NCI-H1092 (cell line): ENCODE measurements at places on chromosomes 12 and 14.

DNA sequence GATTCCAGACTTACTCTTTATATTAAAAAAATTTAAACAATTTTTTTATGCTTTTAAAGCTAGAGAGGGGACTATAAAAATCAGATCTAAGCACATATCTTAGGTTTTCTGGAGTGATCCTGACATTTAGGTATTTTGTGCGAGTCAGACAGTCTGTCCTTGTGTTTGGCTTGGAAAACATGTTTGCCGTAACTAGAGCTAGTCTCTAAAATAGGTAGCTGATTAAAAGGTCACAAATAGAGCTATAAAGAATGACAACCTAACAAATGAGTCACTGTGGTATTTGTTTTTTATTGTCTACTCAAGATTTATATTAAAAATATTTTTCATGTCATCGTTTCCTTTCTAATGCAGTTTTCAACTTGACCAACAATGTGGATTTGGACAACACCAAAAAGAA, 73.4 kb downstream of the MNAT1 start:
- no peak for DNase-seq

DNA sequence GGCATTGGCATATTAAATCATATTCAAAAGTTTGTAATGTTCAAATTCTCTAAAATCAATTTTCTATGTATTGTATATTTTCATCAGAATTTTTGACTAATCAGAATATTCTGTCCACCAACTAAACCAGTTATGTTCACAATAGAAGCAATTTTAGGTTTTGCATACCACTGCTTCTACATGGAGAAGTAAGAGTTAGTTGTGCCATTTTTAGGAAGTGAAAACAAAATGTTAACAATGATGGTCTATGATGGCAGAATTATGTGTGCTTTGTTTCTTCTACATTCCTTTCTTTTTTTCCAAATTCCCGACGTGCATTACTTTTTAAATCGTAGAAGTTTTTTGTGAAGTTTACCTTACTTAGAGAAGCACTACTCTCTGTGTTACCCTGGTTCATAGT, 29.5 kb downstream of the ABHD12B start:
- no peak for DNase-seq

GRCh38 chr12:53430116-53430515, 6.5 kb downstream of the AMHR2 start:
- no peak for DNase-seq

DNA sequence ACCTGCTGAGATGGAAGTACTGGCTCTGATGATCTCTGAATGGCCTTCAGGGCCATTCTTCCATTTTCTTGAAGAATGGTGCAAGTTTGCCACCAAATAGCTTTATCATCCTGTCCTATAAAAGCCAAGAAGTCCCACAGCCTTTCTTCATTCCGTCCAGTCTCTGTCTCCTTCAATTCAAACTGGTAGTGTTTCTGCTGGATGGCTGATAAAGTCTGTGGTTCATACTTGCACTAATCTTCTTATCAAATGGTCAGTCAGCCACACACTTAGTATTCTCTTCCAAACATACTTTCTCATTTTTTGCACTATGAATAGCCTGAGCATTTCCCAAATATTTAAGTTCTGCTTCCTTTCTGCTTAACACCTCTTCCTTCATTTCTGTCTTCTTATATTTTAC, 39.4 kb upstream of the BEGAIN start:
- DNase-seq = no peak

GRCh38 chr14:37466003-37466622, 128.9 kb downstream of the FOXA1 start:
- DNase-seq = no peak

- no peak for DNase-seq
Measured at GRCh38 chr12:18415227-18415626, 153.9 kb downstream of the PIK3C2G start.

DNA sequence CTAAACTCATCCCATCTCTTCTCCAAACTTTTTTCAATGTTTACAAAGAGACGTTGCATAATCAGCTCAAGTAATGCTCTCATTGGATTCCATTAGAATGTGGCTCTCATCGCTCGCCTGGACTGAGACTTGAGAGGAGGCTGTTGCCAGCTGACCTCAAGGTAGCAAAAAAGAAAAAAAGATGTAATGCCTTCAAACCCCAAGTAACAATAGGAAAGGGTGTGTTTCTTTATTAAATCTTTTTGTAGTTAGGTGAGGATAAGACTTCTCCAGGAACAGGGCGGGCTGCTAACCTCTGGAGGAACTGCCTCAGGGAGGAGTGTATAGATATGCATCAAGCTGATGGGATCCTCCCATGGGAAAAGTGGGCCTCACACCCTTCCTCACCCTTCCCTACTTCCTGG, 956 bp upstream of the PTHLH start:
- no peak for DNase-seq

GRCh38 chr14:22606380-22606779, 8.3 kb downstream of the ABHD4 start:
- no peak for DNase-seq

- DNase-seq = peak; percentile 93
Measured at GRCh38 chr12:56158029-56158925, at the start of gene MYL6. Gene MYL6, plus strand, starts transcription at chr12:56158359. Its CDS starts 43 bp downstream, at chr12:56158402.

GRCh38 chr12:54711669-54712068, 63.5 kb upstream of the DCD start:
- DNase-seq = no peak
